ENCODE measurements at places on chromosomes 7 and 10.

- DNase-seq, result no peak
Observed at GRCh38 chr10:88062385-88062784, 199.0 kb downstream of the PTEN start.

DNA sequence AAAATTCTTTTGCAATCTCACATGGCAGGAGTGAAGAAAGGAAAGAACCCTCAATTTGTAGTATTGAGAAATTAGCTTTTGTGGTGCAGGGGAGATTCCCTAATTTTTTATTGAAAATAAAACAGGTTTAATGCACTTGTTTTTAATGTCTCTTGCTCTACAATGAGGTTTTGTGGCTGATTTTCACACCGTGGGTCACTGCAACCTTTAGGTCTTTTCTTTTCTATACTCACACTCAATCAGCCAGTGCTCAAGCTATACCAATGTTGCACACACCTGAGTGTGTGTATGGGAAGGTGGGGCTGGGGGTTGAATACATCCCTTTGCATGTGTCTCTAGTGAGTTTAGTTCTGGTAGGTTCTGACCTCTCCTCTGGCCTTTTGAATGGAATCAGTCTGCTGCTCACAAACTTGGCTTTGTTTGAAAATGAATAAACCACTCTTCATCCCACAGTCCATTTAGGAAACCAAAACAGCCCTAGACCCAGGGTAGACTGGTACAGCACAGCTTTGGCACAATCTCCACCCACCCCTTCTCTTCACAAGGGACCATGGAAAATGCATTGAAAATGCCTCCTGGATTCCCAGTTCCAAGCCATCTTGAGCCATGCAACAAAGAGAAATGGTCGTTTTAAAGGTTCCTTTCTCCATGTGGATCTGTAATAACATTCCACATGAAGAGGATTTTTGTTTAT, 411.5 kb downstream of the SFMBT2 start:
- DNase-seq, result no peak

- DNase-seq, result no peak
Observed at GRCh38 chr7:104814126-104814525, 199.9 kb upstream of the KMT2E start.

DNA sequence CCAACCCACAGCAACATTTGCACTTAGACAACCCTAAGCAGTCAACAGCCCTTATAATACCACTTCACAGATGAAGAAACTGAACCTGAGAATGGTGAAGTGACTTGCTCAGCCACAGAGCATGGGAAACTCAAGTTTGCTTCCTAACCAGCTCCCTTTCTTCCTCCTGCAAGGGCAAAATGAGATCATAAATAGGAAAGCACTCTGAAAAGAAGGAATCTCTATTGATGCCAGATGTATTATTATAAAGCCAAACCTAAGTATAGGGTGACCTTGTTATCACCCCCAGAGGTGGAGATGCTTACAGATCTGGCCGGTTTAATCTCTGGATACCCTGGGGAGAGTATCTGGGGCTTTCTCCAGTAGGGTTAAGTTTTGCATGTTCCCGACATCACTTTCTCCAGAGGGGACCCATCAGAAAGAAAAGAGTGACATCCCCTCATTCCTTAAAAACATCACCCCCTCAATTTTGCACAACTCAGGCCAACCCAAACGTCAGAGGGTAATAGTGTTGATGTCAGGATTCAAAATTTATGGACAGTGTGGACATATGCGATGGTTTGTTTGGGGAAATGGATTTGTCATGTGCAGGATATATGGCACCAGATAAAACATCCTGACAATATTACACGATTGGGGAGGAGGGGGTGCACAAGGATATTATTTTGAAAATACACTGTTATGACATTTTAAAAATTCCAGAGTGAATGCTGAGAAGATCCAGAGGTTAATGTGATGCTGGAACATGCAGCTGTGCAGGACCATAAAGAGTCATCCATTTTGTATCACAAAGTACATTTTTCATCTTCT, 24.0 kb upstream of the XPNPEP1 start:
- DNase-seq, result no peak

DNA sequence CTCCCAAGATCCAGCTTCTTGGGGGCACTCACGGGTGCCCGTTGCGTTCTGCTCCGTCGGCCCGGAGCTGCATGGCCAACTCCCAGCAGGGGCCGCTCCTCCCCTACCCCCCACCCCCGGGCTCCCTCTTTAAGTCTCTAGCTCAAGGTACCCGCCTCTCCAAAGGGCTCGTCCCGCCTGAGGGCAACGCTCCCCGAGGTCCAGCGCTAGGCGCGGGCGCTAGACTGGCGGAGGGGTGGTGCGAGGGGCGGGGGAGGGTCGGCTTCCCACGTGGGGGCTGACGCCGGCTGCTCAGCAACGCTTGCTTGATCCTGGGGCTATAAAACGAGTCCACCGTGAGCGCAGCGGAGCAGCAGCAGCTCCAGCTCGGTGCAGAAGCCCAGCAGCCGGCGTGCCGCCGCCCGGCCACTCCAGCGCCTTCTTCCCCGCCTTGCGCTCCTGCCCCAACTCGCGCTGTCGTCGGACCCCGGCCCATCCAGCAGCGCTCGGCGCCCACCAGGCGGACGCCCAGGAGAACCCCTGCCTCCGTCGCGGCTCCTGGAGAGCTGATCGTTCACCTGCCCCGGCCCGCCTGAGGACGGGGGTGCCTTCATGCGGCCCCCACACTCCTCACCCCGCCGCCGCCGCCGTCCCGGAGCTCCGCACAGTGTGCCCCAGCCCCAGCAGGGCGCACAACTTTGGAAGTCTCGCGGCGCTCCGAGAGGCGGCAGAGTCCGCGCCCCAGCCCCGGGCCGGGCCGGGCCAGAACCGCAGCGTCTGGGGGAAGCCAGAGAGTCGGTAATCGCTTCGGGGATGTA, at the start of gene ADRA2A:
Gene ADRA2A (plus strand): TSS at position 348 of the 797 bp plus-strand sequence. CDS start 968 bp downstream, outside the sequence.
- peak; percentile 31 for DNase-seq
